ENCODE measurements at places on chromosomes 1 and 21. TPM values are rescaled to one million over a fixed set of nuclear protein-coding genes. Genes with fewer than 3 reads are reported as not detected.

DNA sequence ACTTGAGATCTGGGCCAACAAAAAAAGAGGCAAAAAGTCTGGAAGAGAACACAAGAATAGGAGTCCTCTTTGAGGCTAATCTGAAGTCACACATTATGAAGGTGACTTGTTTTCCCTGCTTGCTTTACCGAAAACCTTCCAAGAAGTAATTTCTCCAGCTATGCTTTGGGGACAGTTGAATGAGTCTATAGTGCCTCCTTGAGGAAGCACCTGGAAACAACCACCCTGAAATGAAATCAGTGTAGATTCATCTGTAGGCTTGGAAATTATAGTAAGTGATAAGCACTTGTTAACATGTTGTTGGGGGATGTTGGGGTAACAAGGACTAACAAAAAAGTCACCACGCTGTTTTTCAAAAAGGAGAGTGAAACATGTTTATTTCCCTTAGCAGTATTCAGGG lies 23.4 kb upstream of the RPTN start:
- DNase-seq = no peak

The DNAJC28 gene
- total RNA-seq = 3.3 TPM

The LORICRIN gene
- total RNA-seq = 14.9 TPM

DNA sequence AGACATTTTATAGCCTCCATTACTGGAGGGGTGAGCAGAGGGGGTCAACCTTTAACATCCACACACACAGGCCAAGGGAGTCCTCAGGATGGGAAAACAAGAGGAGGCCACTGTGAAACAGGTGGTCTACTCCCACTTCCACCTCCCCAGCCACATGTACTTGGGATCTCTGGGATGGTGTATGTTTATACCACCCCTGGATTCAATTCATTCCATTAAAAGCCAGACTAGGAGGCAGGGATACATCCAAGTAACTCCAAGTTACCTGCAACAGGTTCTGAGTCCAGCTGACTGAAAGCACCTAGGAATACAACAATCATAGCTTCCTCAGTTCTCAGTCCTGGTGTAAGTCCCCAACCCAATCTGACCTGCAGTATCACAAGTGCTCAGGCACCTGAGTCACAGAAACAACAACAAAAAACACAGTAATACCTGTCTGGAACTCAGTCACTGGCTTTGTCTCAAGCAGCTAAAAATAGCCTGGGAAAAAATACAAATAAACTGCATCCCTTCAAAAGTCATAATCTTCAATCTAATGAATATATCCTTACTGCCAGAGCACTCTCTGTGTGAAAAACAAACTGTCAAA lies 9.8 kb downstream of the ERI3 start:
- DNase-seq = no peak

DNA sequence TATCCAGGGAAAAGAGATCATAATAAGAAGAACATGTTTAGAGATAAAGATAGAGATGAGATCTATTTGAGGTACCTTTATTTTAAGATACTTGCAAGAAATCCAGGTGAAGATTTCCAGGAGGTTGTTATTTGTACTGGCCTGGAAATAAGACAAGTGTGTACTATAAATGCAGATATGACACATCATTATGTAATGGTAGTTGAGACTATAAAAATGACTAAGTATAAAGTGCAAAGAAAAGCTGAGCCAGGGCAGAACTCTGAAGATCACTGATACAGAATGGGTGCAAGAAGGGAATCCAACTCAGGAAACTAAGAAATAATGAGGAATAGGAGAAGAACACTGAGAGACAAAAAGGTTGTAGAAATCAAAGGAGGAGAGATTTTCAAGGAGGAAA lies 378.2 kb upstream of the PBX1 start:
- no peak for DNase-seq

DNA sequence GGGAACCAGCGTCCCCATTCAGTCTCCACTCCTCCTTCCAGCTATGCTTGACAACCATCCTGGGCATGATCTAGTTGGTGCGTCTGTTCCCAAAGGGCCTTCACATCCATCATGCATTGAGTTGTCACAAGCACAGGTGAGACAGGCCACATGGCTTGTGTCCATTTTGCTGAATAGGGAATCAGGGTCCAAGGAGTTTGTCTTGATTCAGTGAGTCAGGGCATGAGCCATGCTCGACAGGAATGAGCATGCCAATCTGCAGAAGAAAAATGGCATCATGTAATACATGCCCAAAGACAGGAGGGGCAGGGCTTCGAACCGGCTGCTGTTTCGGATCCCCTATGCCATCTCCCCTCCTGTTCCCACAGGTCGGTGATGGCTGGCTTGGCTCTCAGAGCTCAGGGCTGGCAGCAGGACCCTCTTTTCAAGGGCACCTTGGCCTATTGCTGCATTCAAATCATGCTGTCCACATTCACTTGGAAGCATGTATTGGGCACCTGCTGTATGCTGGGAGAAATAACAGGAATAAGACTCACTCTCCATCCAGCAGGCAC lies 44.5 kb downstream of the PKP1 start:
- peak; percentile 27 for DNase-seq

The KRTAP13-2 gene
- total RNA-seq = not detected

The TPTE gene
- total RNA-seq = not detected

The UBE4B gene
- 65.6 TPM for total RNA-seq

DNA sequence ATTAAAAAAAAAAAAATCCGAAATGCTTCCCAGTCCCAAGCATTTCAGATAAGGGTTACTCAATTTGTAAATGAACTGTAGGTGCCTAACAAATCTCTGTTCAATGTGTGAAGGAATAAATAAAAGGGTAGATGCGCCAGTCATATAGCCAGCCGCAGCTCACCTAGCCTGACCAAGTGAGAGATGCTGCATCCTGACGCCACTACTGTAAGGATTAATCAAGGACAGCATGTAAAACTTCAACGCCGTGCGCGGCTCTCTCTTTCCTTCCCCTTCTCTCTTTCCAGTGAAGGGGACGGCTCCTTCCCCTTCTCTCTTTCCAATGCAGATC lies 441 bp downstream of the PPT1 start:
- no peak for DNase-seq

The FAM72D gene
- total RNA-seq = 0.47 TPM

- no peak for DNase-seq
Measured at GRCh38 chr1:229753764-229754551, 127.9 kb downstream of the URB2 start.

GRCh38 chr1:178465011-178465410 lies 31.8 kb downstream of the CLEC20A start:
- DNase-seq = no peak

Measured in suprapubic skin (tissue), 4 donors.